ENCODE measurements at places on chromosomes 6 and 20. TPM values are rescaled to one million over a fixed set of nuclear protein-coding genes. Genes with fewer than 3 reads are reported as not detected.

The TMEM200A gene
- 4.5 TPM for total RNA-seq

The SNAI1 gene
- 5.8 TPM for total RNA-seq

The CRIP3 gene
- 1.5 TPM for total RNA-seq

The GINS1 gene
- 3.8 TPM for total RNA-seq

The PAK5 gene
- total RNA-seq = 0.13 TPM

The ASF1A gene
- 24.5 TPM for total RNA-seq

DNA sequence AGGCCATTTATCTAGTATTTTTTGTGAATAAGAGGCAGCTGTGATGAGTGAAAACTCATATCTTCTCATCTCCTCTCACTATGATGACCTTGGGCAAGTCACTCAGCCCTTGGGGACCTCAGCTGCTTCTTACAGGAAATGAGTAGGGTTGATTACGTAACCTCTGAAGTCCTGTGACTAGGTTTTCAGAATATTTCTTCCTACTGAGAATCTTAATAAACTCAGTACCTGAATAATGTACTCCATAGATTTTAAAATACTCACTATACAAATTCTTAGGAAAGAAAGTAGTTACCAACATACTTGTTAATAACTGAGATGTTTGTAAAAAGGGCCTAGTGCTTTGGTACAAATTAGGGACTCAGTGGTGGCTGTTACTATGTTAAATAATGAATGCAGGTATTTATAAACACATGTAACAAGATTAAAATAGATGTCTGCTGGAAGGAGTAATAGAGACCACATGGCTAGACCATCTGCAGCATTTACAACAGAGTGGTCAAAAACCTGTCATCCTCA is 60.9 kb downstream of the RPRD1B start:
- no peak for DNase-seq

- DNase-seq = no peak
Observed at GRCh38 chr6:33112148-33112547, 36.4 kb downstream of the HLA-DPB1 start.

DNA sequence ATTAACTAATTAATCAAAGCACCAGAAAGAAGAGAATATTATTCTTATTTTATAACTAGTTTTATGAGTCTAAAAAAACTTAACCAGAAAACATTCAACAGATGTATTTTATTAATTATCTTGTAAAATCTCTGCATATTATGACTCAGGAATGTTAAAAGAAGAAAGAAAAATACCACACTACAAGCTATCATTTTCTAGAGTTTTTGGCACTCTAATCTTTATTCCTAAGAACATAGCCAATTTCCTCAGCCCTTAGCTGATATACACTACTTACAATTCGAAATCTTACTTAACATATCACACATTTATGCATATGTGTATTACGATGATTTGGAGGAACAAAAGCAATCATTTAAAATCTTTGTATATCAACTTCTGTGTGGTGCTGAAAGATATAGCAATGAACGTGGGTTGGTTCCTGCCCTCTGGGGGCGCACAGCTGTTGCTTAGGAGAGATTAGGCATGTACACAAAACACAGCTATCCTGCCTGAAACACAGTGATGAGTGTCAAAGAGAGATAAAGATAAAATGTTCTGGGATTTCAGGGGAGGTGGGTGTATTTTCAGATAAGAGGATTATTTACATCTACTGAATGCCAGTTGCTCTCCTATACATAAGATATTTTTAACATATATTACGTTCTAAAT is 404.5 kb downstream of the SYNE1 start:
- DNase-seq = no peak

GRCh38 chr6:165082636-165083035 is 226.8 kb downstream of the C6orf118 start:
- DNase-seq = no peak

GRCh38 chr6:91087908-91088307 is 501.0 kb upstream of the MAP3K7 start:
- no peak for DNase-seq

DNA sequence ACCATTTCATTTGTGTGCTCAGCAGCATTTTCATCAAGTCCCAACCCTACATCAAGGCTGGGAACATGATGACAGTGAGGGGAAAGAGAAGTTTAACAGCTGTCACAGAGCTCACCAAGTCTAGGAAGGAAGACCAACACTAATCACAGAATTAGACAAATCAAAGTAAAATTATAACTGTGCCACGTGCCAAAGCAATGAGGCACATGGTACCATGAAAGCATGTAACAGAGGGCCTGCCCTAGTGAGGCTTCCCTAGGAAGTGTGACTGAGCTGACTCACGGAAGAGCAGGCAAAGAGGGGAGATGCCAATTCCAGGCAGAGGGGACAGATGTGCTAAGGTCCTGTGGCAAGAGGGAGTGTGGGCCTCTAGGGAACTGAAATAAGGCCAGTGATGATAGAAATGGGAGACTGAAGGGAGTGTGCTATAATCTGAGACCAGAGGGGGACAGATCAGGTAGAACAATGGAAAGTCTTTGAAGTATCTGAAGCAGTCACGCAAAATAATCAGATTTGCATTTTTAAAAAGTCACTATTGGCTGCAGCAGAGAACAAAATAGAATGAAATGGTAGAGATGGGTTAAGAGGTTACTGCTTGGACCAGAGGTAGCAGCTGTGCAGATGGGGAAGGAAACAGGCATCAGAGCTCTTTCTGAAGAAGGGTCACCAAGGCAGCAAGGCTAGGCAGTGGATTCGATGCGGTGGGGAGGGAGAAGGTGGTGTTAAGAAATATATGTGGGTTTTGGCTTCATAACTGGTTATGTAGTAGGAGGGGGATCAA is 86.8 kb downstream of the GPR6 start:
- no peak for DNase-seq

GRCh38 chr20:35662551-35662950 is 2.1 kb downstream of the CPNE1 start:
- no peak for DNase-seq
